ELF-1 (cell line): ENCODE measurements at places on chromosomes 11 and 22.

- no peak for DNase-seq
These were observed 64.7 kb downstream of the SLC1A2 start for GRCh38 chr11:35354644-35355043.

- peak; percentile 5 for DNase-seq
These were observed 226.3 kb downstream of the OPCML start for GRCh38 chr11:133306019-133306418.

- no peak for DNase-seq
These were observed 51.5 kb downstream of the IRAG1 start for GRCh38 chr11:10641912-10642697.

DNA sequence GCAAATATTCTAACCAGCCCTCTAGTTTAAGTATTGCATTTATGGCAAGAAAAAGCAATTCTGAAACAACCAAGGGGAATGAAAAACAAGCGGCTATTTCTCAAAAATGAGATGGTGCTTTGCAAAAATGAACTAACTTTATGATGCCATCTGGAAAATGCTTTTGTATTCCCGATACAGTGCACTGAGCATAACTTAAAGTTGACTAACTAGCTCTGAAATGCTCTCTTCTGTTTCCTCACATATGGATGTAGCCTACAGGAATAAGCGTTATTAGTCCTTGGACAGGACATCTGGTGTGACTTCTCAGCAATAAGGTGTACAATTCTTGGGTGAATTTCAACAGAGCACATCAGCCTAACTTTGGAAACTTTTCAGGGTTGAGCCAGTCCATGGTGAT lies 228.2 kb upstream of the DDI1 start:
- no peak for DNase-seq

- DNase-seq: no peak
These were observed 110.2 kb downstream of the TRIM29 start for GRCh38 chr11:120027546-120028180.

DNA sequence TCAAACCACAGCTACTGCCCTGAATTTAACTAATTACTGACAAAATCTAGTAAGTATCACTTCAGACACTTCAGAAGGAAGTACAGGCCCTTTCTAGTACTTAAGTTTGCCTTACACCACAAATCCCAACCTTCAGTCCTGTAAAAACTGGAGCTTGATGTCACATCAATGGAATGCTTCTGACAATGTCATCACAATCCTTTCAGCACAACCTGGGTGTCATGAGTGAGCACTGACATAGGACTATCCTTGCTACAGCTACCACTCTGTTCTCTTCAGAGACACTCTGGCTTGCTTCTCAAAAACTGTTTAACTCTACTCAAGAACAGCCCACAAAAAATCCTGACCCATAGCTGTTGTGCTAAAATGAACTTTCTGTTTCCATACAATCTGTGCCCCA lies 108.2 kb downstream of the RRM1 start:
- DNase-seq: no peak

DNA sequence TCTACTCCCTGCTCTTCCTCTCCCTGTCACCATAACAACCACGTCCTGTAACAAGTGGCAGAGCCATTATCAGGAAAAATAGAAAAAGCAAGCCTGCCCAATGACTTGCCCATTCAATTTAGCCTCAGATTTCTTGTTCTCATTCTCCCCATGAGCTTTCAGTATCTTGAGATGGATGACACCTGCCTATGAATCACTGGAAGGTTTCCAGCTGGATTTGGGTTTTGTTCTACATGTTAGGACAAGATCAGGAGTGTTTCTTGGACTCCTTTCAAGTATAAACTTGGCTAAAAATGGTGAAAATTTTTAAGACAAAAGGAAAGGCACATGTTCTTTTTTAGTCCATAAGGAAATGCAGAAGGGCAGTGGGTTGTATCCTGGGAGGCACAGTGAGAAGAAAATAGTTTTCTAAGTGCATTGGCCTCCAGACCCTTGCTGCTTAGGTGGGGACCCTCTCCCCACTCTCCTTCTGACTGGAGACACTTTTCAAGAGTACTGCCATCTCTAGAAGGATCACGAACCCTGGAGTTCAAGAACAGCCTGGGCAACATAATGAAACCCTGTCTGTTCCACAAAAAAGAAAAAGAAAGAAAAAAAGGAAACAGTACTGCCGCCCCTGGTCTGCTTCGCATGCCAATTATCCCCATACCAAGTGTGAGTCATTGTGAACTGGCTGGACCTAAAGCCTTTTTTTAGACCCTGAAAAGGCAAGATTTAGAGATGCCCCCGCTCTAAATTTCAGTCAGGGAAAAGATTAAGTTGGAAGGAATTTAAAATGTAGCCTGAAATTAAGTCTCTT lies 51.0 kb downstream of the MTNR1B start:
- peak; percentile 18 for DNase-seq

- DNase-seq: peak; percentile 37
These were observed 14.5 kb downstream of the PCSK7 start for GRCh38 chr11:117217141-117218084.

GRCh38 chr22:36398601-36399471 lies 11.1 kb upstream of the MYH9 start:
- no peak for DNase-seq

- DNase-seq: no peak
These were observed 80.6 kb upstream of the CLDN5 start for GRCh38 chr22:19604711-19605268.

DNA sequence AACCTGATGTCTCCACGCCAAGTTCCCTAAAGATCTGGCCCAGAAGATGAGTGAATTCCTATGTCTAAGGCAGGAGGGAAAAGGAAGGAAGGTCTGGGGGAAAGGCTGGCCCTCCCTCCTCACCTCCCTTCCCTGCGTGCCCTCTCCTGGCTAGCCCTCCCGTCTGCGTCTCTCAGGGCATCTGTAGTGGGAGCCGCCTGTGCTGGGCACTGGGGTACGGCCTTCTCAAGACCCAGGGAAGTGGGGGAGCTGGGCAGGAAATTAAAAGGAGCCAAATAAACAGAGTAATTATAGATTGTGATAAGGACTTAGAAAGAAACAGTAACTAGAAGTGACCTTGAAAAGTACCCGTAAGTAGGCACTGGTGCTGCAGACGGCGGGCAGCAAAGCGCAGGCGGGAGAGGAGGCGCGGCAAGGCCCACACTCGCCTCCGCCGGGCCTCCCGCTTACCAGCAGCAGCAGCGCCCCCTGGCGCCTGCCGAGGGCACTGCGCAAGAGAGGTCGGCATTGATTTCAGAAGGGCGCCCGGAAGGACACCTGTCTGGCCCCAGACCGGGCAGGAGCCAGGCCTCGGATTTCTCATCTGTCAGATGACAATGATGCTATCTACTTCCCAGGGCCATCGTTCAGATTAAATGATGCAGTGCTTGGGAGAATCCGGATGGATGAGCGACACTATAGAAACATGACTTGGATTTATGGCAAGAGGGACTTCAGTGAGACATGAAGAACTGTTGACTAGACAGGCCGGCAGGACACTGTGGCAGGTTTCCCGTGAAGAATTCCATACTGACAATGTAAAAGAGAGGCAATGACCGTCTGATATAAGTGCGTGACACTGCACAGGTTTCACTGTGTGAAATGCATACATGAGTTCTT lies 7.3 kb downstream of the KCNJ1 start:
- peak; percentile 92 for DNase-seq

DNA sequence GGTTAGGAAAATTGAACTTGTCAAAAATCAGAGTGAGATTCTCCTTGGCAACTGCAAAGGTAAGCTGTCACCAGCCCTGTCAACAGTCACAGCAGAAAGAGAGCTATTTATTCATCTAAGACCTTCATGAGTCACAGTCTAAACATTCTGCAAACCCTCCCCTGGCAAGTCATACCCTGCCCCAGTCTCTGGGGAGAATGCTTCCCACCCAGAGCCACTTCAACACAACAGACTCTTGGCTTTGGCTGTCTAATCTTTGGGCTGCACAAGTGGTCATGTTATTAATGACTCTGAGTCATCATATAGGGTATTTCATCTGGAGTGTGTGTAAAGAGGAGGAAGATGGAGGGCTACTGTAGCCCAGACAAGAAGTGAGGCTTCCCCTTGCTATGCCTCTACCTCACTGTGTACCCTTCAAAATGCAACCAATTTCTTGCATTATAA lies 153.4 kb downstream of the CCDC34 start:
- peak; percentile 60 for DNase-seq

- DNase-seq: no peak
These were observed 50.9 kb downstream of the ENDOD1 start for GRCh38 chr11:95140397-95141033.
